ENCODE measurements at places on chromosomes 4 and X.

DNA sequence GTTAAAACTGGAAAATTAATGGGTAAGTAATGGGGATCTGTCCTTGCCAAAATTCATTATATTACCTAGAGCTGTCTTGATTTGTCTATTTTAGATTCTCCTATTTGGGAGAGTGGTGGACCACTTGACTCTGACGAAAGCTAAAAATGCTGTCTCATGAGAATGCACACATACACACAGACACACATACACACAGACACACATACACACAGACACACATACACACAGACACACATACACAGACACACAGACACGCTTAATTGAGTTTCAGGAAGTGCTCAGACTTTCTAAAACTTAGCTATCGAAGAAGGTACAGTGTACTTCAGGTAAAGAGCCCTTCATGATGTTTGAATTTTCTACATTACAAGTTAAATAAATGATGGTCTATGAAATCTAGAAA lies 279.5 kb downstream of the ANKRD50 start:
- no peak for DNase-seq

GRCh38 chrX:6734844-6735634 lies 200.1 kb upstream of the VCX3A start:
- DNase-seq = no peak

- DNase-seq = no peak
These were observed 9.5 kb upstream of the SFRP2 start for GRCh38 chr4:153798420-153798819.

- DNase-seq = no peak
These were observed 1111.8 kb upstream of the LCORL start for GRCh38 chr4:19133315-19133714.

DNA sequence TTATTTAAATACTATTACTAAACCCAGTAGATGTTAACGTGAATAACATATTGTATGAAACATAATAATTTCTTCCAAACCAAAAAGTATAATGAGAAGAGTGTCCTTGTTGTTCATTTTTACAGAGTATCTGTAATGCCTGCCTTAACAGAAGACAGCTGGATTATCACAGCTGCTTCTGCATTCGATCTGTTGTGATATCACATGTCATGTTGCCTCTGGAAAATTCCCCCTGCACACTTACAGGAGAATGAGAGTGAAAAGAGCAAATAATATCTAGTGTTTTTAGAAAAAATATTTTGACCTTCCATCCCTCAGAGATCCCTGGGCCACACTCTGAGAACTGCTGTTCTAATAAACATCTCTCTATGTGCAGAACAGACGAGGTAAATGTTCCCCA lies 240.1 kb upstream of the NOCT start:
- DNase-seq = no peak

DNA sequence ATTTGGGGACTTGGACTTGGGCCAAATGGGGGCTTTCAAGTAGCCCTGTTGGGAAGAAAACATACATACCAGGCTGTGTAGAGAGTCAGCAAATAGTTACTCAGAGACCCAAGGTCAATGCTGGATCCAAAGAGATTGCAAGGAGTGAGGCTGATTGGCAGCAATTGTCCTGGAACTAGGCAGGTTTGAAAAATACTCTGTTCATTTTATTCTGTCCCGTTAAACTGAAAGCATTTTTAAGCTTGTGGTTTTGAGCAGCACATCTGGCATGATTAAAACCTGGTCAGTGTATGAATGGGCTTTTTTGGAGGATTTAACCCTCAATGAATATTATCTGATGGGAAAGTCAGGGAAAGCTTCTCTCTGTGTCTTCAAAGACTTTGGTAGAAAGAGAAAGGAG lies 294.3 kb upstream of the BOD1L1 start:
- DNase-seq = no peak

GRCh38 chr4:126679303-126679702 lies 953.5 kb upstream of the INTU start:
- no peak for DNase-seq

GRCh38 chr4:144967161-144967560 lies 130.8 kb downstream of the ANAPC10 start:
- DNase-seq = no peak

- no peak for DNase-seq
These were observed 361.6 kb upstream of the SPOCK3 start for GRCh38 chr4:167595898-167596297.

DNA sequence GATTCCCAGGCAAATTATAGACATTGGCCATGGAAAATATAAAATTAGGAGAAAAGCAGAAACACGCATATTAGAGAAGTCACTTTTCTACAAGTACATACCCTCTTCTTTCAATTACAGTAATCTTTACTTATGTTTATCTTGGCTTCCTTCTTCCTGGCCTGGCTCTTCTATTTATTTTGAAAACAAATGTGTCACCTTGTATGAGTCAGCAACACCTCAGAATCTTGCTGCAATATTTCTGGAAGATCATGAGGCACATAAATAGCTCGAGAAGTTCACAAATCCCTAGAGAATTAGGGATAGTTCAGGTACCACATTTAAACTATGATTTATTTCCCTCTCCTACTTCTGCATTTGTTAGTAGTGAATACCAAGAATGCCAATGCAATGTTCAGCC lies 124.6 kb downstream of the ANOS1 start:
- DNase-seq = no peak

DNA sequence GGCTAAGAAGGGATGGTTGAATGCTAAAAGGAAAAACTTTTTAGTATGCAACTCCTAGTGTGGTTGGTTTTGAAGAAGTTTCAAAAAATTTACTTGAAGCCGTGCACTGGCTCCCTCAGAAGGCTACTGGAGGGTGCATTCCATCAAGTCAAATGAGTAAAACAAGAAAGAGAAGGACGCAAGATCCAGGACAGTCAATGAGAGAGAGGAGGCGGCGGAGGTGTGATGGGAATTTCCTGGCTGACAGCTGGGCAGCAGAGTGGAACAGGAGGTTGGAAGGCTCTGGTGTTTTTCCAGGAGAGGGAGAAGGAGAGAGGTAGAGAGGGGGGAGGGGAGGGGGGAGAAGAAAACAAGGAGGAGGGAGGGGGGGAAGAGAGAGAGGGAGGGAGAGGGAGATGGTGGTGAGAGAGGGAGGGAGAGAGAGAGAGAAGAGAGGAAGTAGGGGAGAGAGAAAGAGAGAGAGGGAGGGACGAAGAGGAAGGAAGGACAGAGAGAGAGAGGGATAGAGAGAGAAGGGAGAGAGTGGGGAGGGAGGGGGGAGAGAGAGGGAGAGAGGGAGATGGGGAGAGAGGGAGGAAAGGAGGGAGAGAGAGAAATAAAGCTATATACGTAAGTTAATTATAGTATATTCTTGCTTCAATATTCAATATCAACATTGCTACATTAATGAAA lies 126.4 kb downstream of the SH3KBP1 start:
- DNase-seq = no peak

GRCh38 chrX:140141444-140142029 lies 176.2 kb upstream of the CXorf66 start:
- DNase-seq = peak; percentile 1

- DNase-seq = no peak
These were observed 10.9 kb upstream of the IRF2 start for GRCh38 chr4:184485279-184485678.

GRCh38 chr4:75107755-75108612 lies 175.1 kb downstream of the PARM1 start:
- no peak for DNase-seq

DNA sequence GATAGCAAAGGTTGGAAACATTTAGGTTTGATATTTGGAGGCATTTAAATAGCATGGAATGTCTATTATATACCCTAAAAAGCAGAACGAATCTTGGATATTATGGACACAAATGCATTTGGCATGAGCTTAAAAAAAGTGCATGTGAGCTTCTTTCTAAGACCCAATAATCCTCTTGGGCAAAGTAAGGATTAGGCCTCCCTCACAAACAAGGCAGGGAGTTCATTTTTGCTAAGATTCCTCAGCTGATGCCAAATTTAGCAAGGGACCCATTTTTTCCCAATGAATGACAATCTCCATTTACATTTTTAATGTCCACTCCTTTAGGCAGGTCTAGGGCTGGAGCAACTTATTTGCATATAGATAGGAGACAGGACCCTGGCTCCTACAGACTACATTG lies 199.8 kb downstream of the SOWAHB start:
- DNase-seq = no peak

DNA sequence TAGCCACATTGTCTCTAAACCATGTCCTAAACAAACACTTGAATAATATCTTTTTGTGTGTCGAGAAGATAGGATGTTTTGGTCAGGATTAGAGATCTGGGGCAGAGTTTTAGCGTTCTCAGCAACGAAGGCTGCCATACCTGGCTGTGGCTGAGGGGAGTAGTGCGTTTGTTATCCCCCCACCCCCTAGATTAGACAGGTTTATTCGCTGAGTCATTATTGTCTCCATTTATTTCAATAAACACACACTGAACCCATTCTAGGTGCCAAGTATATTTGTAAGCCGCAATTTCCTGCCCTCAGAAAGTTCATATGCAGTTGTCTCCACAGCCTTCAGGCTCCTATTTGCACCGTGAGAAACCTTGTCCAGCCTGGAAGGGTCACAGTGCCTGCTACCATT lies 1684.8 kb upstream of the TENM3 start:
- no peak for DNase-seq

- DNase-seq = no peak
These were observed 111.2 kb downstream of the ELOVL6 start for GRCh38 chr4:110087070-110087708.

DNA sequence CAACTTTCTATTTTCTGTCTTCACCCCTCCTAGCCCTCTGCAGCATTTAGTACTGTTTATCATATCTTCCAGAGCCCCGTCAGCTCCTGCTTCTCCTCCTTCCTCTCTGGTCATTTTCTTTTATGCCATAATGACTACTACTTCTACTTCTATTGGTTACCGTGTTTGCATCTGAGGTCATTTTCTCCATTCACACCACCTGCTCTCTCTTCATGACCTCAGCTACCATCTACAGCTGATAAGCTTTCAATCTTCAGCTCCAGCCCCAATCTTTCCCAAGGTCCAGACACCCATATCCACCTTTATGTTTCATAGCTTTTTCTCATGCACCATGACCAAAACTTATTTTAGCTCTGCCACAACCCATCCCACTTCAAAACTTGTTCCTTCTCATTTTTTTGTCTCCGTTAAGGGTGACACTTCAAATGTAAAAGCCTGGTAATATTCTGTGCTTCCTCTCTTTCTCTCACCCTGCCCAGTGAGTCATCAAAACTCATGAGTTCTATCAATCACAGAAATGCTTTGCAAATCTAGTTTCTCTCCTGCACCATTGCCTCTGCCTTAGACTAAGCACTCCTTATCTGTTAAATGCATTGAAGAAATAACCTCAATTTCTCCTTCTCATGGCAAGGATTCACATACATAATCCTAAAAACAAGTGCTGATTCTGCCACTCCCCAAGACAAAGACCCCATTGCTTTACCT lies 71.3 kb upstream of the IQCM start:
- DNase-seq = no peak

GRCh38 chr4:3391422-3391821 lies 50.3 kb upstream of the HGFAC start:
- DNase-seq = no peak

DNA sequence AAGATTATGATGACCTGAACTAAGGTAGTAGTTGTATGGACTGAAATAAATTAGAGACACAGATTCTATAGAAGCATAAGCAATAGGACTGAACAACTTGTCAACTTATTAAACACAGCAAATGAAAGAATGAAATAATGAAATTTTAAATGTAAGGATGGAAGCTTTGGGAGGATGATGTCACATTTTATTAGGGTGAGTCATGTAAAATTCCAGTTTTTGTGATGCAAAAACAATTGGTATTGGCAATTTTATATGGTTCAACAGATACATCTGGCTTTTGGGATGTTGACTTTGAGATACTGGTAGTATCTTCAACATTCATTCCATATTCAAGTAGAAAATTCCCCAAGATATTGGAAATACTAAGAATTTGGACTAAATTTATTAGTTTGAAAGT lies 72.7 kb upstream of the IL15 start:
- DNase-seq = no peak

- DNase-seq = no peak
These were observed 18.5 kb downstream of the ATP5ME start for GRCh38 chr4:655464-656151.

GRCh38 chrX:9835585-9836210 lies 49.5 kb downstream of the SHROOM2 start:
- no peak for DNase-seq

GRCh38 chr4:104915864-104916263 lies 230.8 kb upstream of the TET2 start:
- DNase-seq = no peak
